ENCODE measurements at places on chromosomes 5 and 9. TPM values are rescaled to one million over a fixed set of nuclear protein-coding genes. Genes with fewer than 3 reads are reported as not detected.
A peak's percentile ranks its signal among the peaks of the same experiment; 100 is the strongest.

NPM1 gene
- 4,687 TPM for total RNA-seq

ARHGEF39 gene
- 10.7 TPM for total RNA-seq

LCN2 gene
- total RNA-seq = not detected

ALG2 gene
- 33.2 TPM for total RNA-seq

GNAQ gene
- total RNA-seq = 19.8 TPM

- H3K4me3 ChIP-seq = no peak overlapping the region
- H3K36me3 ChIP-seq = no peaks in the 10 kb centered on the region
- DNase-seq = no peak
- no peak overlapping the region for H3K27ac ChIP-seq
- no peaks in the 10 kb centered on the region for H3K4me1 ChIP-seq
These were observed 598 bp downstream of the PCDHA2 start for GRCh38 chr5:140795259-140795641.

DNA sequence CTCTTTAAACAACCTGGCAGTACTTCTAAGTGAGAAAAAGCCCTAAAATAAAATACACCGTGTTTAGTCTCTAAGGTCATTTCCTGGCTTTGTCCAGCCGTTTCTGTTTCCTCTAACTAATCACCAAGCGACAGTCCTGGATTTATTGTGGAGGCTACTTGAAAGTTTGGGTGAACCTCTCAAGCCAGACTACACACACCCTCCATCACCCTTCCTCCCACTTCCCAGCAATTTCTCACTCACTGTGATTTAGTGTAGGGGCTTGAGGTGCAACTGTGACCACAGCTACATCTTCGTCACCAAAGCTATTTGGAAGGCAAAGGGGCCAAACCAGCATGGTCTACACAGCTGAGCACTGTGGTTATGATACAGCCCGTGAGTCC is 240.0 kb upstream of the SLC24A2 start:
- no peak overlapping the region for H3K4me3 ChIP-seq
- H3K36me3 ChIP-seq = no peaks in the 10 kb centered on the region
- H3K27me3 ChIP-seq = no peaks in the 10 kb centered on the region
- no peak overlapping the region for H3K27ac ChIP-seq
- H3K4me1 ChIP-seq = no peaks in the 10 kb centered on the region
- no peak for DNase-seq

DNA sequence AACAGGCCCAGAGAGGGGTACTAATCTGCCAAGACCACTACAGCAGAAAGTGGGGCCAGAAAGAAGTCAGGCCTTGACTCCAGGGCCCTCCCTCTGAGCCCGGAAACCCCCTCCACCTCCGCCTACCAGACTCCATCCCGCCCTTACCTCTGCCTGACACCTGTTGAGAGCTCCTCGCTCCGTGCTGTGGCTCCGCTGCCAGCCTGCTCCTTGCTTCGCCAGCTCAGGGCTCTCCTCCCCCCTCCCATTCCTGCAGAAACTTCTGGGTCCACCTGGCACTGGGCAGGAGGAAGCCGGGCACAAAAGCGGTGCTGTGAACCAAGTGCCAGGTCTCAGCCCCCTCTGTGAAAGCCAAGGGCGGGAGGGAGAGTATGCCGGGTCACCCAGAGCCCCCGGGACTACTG is 6.4 kb upstream of the ST6GALNAC6 start:
- H3K4me3 ChIP-seq = peak overlapping the region; percentile 65
- peak overlapping the region; percentile 85 for H3K27ac ChIP-seq
- no peaks in the 10 kb centered on the region for H3K27me3 ChIP-seq
- DNase-seq = peak; percentile 82
- H3K36me3 ChIP-seq = peaks cover 9% of the 10 kb centered on the region

DNA sequence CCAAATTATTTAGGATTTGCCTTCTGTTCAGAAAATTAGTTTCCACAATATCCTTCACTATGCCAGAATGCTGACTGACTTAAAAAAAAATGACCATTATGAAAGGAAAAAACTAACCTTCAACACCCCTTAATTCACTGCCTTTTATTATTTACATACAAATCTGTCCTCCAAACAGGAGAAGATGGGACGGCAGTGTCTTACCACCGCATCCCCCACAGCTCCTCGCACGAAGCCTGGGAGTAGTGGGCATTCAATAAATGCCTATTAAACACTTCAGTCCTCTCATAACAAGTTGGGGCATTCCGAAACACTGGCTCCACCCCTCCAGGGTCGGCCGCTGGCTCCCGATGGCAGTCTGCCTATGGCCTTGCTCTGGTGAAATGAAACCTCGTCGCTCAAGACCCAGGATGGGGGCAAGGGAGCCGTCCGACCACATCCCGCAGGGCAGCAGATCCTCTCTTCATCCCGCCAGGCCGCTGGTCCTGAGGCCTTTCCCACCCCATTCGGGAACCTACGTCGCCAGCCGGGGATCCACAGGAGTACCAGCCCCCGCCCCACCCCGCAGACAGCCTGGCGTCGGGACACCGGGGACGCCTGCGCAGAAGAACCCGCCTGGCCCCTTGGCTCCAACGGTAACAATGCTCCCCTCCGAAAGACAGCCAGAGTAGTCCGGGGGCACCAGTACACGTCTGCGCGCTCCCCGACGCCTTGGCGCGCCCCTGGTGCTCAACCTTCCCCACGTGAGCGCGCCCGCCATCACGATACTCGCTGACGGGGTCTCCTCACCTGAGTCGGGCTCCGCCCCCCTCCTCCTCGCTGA is 613 bp downstream of the ZBTB5 start:
- H3K4me3 ChIP-seq = peak overlapping the region; percentile 96
- H3K27ac ChIP-seq = peak overlapping the region; percentile 95
- DNase-seq = peak; percentile 78
- H3K4me1 ChIP-seq = peaks cover 24% of the 10 kb centered on the region
- H3K27me3 ChIP-seq = no peaks in the 10 kb centered on the region
- H3K36me3 ChIP-seq = no peaks in the 10 kb centered on the region

GRCh38 chr5:150458802-150459557 is 9.4 kb upstream of the RPS14 start:
- no peak overlapping the region for H3K27ac ChIP-seq
- peak; percentile 90 for DNase-seq
- no peaks in the 10 kb centered on the region for H3K27me3 ChIP-seq
- peaks cover 31% of the 10 kb centered on the region for H3K4me1 ChIP-seq
- no peaks in the 10 kb centered on the region for H3K36me3 ChIP-seq

- H3K36me3 ChIP-seq = no peaks in the 10 kb centered on the region
- no peaks in the 10 kb centered on the region for H3K27me3 ChIP-seq
- DNase-seq = no peak
- H3K27ac ChIP-seq = no peak overlapping the region
- H3K4me3 ChIP-seq = no peak overlapping the region
These were observed 286.9 kb upstream of the ATP10B start for GRCh38 chr5:161138751-161139455.

- H3K4me1 ChIP-seq = peaks cover 6% of the 10 kb centered on the region
- DNase-seq = no peak
- no peaks in the 10 kb centered on the region for H3K36me3 ChIP-seq
- H3K4me3 ChIP-seq = no peak overlapping the region
- no peak overlapping the region for H3K27ac ChIP-seq
These were observed 154.2 kb upstream of the DAB2 start for GRCh38 chr5:39578887-39579497.

DNA sequence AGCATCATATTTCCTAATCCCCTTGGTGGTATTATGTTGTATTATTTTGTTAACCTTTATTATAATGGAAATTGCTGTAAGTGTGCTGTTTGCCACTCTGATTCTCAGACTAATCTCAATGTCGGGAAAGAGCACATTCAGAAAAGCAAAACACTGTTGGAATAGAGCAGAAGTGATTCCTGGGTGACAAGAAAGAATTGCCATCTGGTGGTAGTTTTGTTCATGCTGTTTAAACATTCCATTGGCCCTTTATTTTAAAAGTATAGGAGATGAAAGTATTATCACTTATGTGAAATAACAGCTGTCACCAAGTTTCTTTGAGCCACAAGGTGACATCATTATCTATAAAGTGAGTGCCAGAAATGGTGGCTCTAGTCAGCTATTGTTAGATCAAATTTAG is 301.3 kb upstream of the SGCD start:
- DNase-seq = no peak
- H3K27ac ChIP-seq = no peak overlapping the region
- H3K4me1 ChIP-seq = no peaks in the 10 kb centered on the region
- no peaks in the 10 kb centered on the region for H3K36me3 ChIP-seq

DNA sequence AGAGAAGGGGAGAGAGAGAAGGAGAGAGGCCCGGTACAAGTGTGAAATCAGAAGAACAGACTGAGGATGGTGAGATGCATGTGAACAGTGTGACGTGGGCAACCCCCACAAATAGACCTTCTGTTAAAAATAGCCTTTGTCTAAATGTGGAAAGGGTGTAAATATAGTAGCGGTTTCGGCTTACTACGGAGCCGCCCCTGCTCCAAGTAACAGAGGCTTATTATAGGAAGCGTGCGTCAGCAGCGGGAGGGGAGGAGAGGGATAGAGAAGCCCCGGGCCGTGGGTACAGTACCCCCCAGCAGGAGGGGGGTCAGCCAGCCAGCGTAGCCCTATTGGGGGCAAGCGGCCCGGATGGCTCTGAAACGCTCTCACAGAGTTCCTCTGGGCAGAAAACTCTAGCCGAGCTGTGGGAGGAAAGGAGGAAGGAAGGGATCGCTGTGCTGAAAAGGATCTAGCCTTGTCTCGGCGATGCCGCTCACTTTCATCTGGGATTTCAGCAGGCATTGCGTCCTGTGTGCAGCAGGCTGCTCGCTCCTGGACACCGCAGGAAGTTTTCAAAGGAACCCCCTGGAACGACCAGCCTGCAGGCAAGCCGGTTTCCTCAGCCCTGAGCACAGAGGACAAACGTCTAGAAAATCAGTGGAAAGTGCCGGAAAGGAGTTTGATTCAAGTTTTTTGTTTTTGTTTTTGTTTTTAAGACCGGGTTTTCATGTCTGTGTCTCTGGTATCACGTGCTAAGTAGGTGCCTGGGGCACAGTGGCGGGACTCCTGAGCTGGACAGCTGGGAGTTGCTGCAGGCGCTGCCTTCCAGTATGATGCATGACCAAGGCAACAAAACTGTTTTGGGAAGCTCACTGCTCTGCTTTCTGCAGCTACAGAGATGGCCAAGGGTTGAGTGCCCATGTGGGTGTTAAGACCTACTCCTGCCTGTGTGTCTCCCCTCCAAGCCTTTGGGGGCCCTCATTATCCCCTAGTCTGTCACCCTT is 146.6 kb downstream of the SEC61B start:
- no peaks in the 10 kb centered on the region for H3K27me3 ChIP-seq
- DNase-seq = no peak
- no peaks in the 10 kb centered on the region for H3K36me3 ChIP-seq
- no peak overlapping the region for H3K4me3 ChIP-seq

DNA sequence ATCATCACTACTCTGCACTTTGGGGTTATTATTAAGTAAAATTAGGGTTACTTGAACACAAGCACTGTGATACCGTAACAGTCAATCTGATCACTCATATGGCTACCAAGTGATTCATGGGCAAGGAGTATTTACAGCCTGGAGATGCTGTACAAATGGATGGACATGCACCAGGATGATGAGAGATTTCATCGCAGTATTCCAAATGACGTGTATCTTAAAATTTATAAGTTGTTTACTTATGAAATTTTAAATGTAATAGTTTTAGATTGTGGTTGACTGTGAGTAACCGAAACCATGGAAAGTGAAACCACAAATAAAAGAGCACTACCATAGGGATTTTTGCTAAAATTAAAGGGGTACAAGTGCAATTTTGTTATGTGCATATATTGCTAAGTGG is 462.2 kb upstream of the PTGER4 start:
- H3K4me1 ChIP-seq = no peaks in the 10 kb centered on the region
- no peak overlapping the region for H3K27ac ChIP-seq
- DNase-seq = no peak

DNA sequence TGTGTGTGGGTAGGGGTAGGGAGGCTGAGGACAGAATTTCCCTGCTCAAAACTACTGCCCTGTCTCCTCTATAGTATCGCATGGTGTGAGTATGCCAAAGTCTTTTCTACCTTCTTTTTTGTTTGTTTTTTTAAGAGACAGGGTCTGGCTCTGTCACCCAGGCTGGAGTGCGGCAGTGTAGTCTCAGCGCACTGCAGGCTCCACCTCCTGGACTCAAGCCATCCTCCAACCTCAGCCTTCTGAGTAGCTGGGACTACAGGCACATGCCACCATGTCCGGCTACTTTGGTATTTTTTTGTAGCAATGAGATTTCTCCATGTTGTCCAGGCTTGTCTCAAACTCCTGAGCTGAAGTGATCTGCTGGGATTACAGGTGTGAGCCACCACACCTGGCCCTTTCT is 2.5 kb downstream of the SRP19 start:
- H3K4me3 ChIP-seq = no peak overlapping the region
- peaks cover 14% of the 10 kb centered on the region for H3K36me3 ChIP-seq
- H3K27me3 ChIP-seq = no peaks in the 10 kb centered on the region
- H3K4me1 ChIP-seq = peaks cover 27% of the 10 kb centered on the region
- DNase-seq = no peak

Measured in CD8-positive, alpha-beta memory T cell (primary cell).